ENCODE measurements at places on chromosomes 6 and 20.

GRCh38 chr6:52337633-52338290 lies 24.2 kb upstream of the PAQR8 start:
- no peak for DNase-seq

- DNase-seq: peak; percentile 28
These were observed 27.9 kb upstream of the TBC1D7 start for GRCh38 chr6:13355999-13356785.

GRCh38 chr20:35432430-35432735 lies 5.6 kb downstream of the GDF5 start:
- DNase-seq: no peak

DNA sequence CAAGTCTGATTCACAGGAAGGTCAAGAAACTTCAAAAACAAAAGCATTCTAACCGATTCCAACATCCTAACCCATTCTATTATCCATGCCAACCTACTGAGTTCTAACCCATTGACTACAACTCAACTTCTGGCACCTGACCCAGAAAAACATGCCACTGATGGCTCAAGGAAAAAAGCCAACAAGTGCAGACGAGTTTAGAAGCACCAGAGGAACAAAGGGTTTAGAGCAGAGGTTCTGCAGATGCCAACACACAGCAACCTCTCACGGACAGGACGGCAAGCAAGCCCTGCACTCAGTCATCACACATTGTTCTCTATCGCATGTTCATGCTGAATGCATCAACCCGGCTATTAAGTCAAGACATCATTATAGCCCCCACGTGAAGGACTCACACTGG lies 25.2 kb upstream of the MC3R start:
- DNase-seq: no peak

GRCh38 chr6:170292111-170292406 lies 1.2 kb upstream of the DLL1 start:
- no peak for DNase-seq
